ENCODE measurements at places on chromosomes 7 and 10.

GRCh38 chr10:42768581-42769152 is 13.9 kb upstream of the BMS1 start:
- no peak for DNase-seq

DNA sequence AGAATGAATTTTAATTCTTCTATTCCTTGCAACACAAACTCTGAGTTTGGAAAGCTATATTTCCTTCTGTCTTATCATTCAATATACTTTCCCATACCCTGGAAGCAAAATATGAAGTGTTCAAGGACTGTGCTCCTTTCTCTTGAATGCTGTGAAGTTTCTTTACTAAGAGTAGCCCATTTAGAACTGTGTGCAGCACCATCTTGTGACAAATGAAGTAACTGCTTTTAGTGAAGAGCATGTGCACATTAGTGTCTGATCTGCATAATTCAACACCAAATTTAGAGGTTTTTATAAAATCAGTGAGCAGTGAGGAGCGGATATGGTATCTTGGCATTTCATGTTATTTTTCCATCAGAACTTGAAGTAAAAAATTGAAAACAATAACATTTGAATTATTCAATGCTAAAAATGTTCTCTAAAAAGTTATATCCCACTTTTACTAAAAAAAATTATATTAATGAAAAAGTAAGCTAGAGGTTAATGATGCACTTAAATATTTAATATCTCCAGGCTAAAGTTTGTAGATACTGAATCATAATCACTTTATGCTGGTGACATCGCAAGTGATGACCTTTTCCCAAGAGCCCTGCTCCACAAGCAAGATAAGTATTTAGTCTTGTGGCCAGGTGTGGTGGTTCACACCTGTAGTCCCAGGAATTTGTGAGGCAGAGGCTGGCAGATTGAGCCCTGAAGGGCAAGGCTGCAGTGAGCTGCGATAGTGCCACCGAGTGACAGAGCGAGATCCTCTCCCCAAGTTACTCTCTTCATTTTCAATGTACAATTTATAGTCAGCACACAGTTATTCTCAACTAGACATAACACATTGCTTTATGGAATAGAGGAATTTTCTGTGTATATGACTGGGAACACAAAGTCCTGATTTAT is 108.8 kb upstream of the PCLO start:
- DNase-seq, result no peak

DNA sequence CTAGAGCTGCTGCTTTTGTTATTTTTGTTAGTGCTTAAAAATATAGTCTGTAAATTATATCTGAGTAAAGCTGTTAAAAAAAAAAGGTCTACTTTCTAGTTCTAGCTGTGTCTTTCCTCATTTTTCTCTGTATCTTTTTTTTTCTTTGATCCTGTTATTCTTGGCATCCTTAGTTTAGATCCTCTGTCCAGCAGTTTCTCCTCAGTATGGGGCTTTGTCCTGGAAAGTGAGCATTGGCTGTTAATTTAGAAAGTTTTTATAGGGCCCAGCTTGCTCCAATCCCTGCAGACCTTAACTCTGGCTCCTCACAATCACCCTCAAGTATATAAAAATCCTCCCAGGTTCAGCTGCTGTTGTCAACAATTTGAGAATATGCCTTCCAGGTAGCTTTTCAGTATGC is 23.5 kb downstream of the DDX50 start:
- DNase-seq, result no peak

DNA sequence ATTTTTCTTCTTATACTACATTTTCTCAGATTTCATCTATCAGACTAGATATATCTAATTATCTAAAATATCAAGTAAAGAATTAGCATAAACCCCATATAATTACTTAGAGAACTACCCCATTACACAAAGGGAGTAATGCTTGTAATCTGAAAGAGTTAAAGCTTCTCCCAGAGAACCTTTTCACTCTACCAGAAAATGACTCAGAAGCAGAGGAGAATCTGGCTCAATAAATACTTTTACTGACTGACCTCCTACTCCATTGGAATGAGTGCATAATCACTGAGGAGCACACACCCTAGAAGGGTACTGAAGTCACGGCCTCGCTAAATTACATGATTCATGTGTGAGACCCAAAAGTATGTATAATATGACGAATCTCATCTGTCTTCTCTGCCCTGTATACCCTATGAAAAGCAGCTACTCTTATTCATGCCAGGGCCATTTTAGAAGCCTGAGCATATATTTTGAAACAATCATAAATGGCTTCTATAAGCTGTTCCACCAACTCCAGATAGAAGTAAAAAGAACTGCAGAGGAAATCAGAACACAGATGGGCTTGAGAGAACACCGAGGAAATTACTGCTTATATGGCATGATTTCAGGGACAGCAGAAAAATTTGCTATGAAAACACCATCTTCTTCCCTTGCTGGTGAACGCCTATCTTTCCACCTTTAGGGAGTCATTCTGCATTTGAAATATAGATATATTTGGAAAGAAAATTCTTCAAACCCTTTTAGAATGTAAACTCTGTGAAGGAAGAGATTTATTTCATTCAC is 32.7 kb downstream of the DNMBP start:
- DNase-seq, result no peak

- no peak for DNase-seq
Measured at GRCh38 chr7:15963206-15963605, 276.7 kb upstream of the MEOX2 start.

GRCh38 chr7:101669307-101669706 is 40.2 kb upstream of the MYL10 start:
- no peak for DNase-seq

- no peak for DNase-seq
Measured at GRCh38 chr10:33698033-33698432, 363.6 kb upstream of the NRP1 start.

- no peak for DNase-seq
Measured at GRCh38 chr7:144133307-144133706, 10.3 kb downstream of the OR2A14 start.

- no peak for DNase-seq
Measured at GRCh38 chr10:22369434-22370072, 24.3 kb downstream of the SPAG6 start.

- no peak for DNase-seq
Measured at GRCh38 chr10:54985732-54986131, 184.7 kb upstream of the PCDH15 start.

GRCh38 chr7:43764807-43765491 is 6.5 kb downstream of the BLVRA start:
- no peak for DNase-seq

- DNase-seq, result no peak
Measured at GRCh38 chr10:119515511-119516045, 26.9 kb downstream of the RGS10 start.

GRCh38 chr7:24531255-24531654 is 42.0 kb upstream of the PALS2 start:
- no peak for DNase-seq

GRCh38 chr7:39355664-39356063 is 210.5 kb upstream of the YAE1 start:
- no peak for DNase-seq

DNA sequence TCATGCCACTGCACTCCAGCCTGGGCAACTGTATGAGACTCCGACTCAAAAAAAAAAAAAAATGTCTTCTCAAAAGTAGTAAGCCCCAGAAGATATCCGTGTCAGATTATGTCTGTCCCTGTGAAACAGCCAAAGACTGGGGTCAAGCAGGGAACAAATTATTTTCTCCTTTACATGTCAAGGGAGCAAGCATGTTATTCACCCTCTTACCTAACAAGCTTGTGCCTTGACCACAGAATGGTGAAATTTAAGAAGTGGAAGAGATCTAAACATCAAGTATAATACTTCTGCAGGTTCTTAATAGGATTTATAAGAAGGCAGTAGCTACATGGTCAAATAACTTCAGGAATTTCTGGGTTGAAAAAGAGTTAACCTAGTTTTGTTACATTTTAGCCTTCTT is 187.9 kb downstream of the ZNF365 start:
- DNase-seq, result no peak

DNA sequence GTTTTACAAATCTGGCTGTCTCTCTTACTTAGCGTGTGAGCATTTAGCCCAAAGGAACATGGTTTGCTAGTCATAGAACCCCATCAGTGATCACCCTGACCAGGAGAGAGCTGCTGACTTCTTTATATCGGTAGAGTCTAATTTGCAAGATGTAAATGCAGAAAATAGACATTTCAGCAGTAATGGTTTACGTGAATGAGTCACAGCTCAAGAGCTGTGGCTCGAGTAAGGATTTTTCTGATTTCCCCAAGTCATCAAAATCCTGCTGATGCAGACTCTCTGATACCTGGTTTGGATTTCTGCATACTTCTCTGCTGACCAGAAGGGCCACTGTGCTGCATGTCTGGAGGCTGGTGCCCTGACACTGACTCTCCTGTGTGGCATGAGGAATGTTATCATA is 25.7 kb downstream of the NUB1 start:
- DNase-seq, result no peak

GRCh38 chr10:1651270-1651966 is 85.9 kb downstream of the ADARB2 start:
- DNase-seq, result no peak

GRCh38 chr10:124239134-124239533 is 145.7 kb upstream of the CHST15 start:
- DNase-seq, result no peak

DNA sequence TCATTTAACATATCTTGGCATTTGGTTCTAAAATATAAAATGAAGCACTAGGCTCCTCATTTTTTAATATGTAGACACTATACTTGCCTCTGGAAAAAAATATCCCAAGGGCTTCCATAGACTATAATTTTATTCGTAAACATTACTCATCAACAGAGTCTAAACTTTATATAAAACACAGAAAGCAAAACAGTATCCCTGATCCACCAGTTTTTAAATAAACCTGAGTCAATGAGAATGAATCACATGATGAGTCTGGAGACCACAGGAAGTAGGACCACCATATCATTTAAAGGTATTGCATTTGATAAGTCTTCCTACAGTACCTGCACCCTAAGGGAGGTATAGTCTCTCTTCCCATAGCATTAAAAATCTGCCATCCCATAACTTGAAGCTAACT is 228.0 kb downstream of the DGKI start:
- no peak for DNase-seq

- peak; percentile 5 for DNase-seq
Measured at GRCh38 chr10:87505366-87506111, 846 bp downstream of the MINPP1 start.

DNA sequence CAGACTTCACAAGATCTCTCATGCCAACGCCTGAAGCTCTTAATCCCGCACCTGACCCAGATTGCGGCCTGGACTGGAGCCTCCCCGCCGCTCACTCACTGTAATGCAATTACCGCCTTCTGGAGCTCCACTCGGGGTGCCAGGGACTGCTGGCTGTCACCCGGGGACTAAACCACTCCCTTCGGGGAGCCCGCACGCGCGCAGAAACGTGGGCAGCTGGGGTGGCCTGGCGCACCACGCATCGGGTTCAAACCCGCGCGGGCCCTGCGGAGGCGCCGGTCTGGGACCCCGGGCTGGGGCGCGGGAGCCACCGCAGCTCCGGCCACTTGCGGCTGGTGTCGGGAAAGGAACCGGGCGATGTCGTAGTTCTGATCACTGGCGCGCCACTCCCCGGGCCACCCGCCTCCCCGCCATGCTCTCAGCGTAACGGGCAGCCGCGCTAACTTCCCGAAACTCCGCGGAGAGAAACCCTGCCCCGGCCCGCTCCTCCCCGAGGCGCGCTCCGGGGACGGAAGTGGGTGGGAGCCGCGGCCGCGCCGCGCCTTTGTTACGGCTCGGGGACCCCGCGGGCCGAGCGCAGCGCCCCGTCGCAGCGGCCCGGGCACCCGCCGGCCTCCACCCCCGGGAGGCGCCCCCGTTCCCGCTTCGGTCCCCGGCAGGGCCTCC is 100.3 kb upstream of the SVIL start:
- peak; percentile 18 for DNase-seq

DNA sequence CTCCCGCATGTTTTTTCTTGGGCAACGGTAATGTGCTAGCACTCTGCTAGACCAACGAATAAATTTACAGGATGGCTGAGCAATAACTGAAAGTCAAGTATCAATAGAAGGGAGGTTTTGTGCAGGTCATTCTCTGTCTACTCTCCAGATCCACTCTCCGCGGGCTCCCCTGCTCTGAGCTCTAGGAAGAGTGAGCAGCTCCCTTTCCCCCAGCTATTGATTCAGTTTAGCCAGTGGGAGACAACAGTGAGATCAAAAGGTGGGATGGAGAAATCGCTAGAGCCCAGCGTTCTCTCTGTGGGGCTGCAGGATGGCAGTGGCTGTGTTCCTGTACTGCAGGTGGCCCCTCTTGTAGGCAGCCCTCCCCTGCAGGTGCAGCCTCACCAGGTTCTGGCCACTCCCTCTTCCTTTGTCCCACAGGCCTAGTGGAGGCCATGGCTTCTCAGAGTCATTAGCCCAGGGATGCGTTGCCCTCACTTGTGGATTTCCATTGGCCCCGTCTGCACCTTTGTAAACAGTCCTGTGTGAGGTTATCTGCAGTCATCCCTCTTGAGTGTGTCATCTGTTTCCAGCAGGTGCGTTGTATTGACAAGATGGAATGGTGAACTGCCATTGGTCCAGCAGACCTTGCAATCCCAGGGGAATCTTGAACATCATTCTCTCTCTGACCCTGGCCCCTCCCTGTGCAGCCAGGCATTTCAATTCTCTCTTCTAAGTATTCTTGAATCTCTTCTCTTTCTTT is 11.1 kb downstream of the MSRB2 start:
- DNase-seq, result no peak

DNA sequence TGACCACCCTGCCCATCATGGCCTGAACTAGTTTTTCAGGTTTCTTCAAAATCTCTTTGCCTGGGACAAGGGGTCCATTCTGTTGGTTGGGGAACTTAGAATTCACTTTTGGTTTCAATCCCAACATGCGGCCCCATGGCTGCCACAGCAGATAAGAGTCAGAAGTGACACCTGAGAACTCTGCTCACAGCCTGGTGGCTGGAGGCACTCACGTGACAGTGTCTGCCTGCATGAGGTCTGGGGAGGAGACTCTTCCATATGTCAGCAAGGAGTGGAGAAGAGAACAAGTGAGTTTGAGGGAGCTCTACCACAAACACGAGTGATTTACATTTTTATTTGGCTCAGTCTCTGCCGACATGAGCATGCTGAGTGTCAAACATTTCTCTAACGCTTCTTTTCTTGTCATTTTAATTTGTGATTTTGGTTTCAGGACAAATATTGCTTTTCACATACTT is 370.4 kb downstream of the TNS3 start:
- DNase-seq, result no peak

- DNase-seq, result no peak
Measured at GRCh38 chr10:23514321-23514720, 75.4 kb downstream of the OTUD1 start.

- DNase-seq, result peak; percentile 20
Measured at GRCh38 chr7:43647673-43648472, 65.0 kb downstream of the STK17A start.

- no peak for DNase-seq
Measured at GRCh38 chr10:21171197-21171935, 274.3 kb upstream of the NEBL start.

DNA sequence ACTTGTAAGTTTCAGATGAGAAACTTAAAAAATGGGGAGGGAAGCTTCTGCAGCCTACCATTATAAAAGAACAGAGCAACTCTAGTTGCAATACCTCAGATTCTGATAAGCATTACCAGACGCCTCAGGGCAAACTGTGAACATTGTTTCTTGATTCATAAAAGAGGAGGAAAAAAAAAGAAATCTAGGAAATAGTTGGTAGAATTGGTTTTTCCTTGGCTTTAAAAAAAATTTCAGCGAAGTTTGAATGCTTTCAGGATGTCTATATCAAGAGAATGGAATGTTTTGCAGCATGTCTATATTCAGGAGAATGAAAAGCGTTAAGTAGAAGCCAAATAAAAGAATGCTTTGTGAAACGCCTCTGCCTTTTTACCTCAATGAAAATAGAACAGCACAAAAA is 17.5 kb upstream of the ANLN start:
- no peak for DNase-seq

- DNase-seq, result no peak
Measured at GRCh38 chr10:87519582-87519981, 14.9 kb downstream of the MINPP1 start.

Data from stimulated activated naive CD4-positive, alpha-beta T cell (primary cell).